Naive thymus-derived CD8-positive, alpha-beta T cell (primary cell): ENCODE measurements at places on chromosomes 13 and 19. TPM values are rescaled to one million over a fixed set of nuclear protein-coding genes. Genes with fewer than 3 reads are reported as not detected.

DNA sequence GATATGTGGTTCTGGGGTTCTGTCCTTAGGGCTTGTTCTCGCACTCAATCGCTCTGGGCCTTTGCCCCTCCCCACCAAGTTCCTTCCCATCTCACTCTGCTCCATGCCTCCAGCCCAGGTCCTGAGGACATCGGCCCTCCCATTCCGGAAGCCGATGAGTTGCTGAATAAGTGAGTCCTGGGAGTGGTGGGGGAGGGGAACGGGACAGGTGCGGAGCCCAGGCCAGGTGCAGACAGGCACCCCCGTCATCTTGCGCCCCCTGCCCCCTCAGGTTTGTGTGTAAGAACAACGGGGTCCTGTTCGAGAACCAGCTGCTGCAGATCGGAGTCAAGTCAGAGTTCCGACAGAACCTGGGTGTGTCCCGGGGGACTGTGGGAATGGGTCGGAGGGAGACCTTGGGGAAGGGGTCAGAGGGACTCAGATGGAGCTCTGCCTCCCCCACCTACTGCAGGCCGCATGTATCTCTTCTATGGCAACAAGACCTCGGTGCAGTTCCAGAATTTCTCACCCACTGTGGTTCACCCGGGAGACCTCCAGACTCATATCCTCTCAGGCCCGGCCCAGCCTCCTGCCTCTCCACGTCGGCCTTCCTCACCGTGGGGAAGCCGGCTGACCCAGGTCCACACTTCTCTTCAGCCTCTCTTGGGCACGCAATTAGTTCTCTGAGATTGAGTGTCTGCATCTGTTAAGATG lies 10.1 kb downstream of the FUZ start:
- H3K27me3 ChIP-seq, result no peaks in the 10 kb centered on the region
- no peak for DNase-seq
- peaks cover 47% of the 10 kb centered on the region for H3K36me3 ChIP-seq
- no peak overlapping the region for H3K27ac ChIP-seq
- peaks cover 8% of the 10 kb centered on the region for H3K4me1 ChIP-seq
- no peak overlapping the region for H3K4me3 ChIP-seq

DNA sequence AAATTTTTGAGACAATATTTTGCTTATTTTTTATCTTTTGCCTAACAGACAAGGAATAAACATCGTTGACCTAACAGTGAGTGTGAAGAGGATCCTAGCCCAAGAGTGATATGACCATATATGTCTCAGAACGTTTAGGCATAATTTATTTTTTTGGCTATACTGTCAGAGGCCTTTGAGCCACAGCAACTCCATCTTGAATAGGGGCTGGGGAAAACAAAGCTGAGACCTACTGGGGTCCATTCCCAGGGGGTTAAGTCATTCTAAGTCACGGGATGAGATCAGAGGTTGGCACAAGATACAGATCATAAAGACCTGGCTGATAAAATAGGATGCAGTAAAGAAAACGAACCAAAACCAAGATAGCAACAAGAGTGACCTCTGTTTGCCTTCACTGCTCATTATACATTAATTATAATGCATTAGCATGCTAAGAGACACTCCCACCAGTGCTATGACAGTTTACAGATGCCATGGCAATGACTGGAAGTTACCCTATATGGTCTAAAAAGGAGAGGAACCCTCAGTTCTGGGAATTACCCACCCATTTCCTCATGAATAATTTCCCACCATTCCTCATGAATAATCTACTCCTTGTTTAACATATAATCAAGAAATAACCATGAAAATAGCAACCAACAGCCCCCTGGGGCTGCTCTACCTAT lies 510.9 kb upstream of the PCDH9 start:
- no peaks in the 10 kb centered on the region for H3K27me3 ChIP-seq
- H3K4me1 ChIP-seq, result no peaks in the 10 kb centered on the region

GRCh38 chr13:41054919-41055619 lies 6.2 kb upstream of the WBP4 start:
- H3K27me3 ChIP-seq, result no peaks in the 10 kb centered on the region
- H3K36me3 ChIP-seq, result no peaks in the 10 kb centered on the region
- H3K4me3 ChIP-seq, result peak overlapping the region; percentile 47
- DNase-seq, result no peak

- no peaks in the 10 kb centered on the region for H3K36me3 ChIP-seq
- no peak overlapping the region for H3K4me3 ChIP-seq
- peaks cover 12% of the 10 kb centered on the region for H3K4me1 ChIP-seq
- DNase-seq, result no peak
- no peak overlapping the region for H3K27ac ChIP-seq
Measured at GRCh38 chr19:484494-484893, 11.8 kb upstream of the MADCAM1 start.

DNA sequence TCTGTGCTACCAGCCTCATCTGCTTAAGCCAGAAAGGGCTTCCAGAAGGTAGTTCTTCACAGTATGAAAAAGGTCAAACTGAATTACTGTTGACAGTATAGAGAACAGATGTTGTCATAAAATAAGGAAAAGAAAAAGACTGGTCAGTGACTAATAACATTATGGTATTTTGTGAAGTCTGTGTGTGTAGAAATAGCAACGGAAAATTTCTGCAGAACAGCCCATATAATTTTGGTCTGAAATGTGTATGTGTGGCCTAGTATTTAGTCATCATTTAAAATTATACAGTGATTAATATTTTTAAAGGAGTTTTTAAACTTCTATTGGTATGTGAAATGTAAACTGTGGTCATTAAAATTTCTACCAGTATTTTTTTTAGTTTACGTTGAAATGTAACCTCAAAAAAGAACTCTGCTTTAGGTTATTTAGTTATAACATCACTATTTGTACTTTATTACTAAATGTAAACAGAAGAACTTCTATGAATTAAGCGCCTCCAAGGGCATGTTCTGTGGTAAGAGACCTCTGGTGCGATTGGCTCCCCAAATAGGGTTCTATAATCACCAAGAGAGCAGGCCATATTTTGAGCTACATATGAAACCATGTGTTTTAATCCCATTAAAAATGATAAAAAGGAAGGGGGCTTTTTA lies 3.3 kb upstream of the GPR183 start:
- H3K36me3 ChIP-seq, result peaks cover 5% of the 10 kb centered on the region
- peak overlapping the region; percentile 33 for H3K4me3 ChIP-seq
- no peaks in the 10 kb centered on the region for H3K27me3 ChIP-seq
- H3K4me1 ChIP-seq, result peaks cover 87% of the 10 kb centered on the region

CEACAM5 gene
- not detected for total RNA-seq

HPN gene
- total RNA-seq, result 0.16 TPM

SYNGR4 gene
- total RNA-seq, result not detected

GJB6 gene
- total RNA-seq, result 4.9 TPM
